A549 (cell line): ENCODE measurements at places on chromosomes 13 and 19. TPM values are rescaled to one million over a fixed set of nuclear protein-coding genes. Genes with fewer than 3 reads are reported as not detected.

The PSG7 gene
- 0.07 TPM in 1 of 3 replicates, not detected in the others for polyA plus RNA-seq

The ICAM5 gene
- 0.77 to 1.5 TPM (median 0.81 TPM) in 3 replicates for polyA plus RNA-seq

The ACER1 gene
- not detected in 3 replicates for polyA plus RNA-seq

The C1QTNF9B gene
- polyA plus RNA-seq, result not detected in 3 replicates

The GPR4 gene
- polyA plus RNA-seq, result 0.03 to 0.12 TPM (median 0.04 TPM) in 3 replicates

The ANGPTL8 gene
- 0.16 TPM in 1 of 3 replicates, not detected in the others for polyA plus RNA-seq

The PRR22 gene
- 2.0 to 2.3 TPM (median 2.2 TPM) in 3 replicates for polyA plus RNA-seq

The FAM216B gene
- not detected in 3 replicates for polyA plus RNA-seq

The CCNE1 gene
- polyA plus RNA-seq, result 25.0 to 26.9 TPM (median 25.2 TPM) in 3 replicates

The KLK4 gene
- polyA plus RNA-seq, result not detected in 3 replicates

The ODAD3 gene
- polyA plus RNA-seq, result 0.99 to 1.2 TPM (median 1.0 TPM) in 3 replicates

The CGB2 gene
- not detected in 3 replicates for polyA plus RNA-seq

The ZNF160 gene
- 8.8 to 9.6 TPM (median 9.1 TPM) in 3 replicates for polyA plus RNA-seq

The YJU2 gene
- polyA plus RNA-seq, result 14.9 to 18.0 TPM (median 16.5 TPM) in 3 replicates

The PSG1 gene
- polyA plus RNA-seq, result 0.28 to 0.41 TPM (median 0.30 TPM) in 3 replicates

The ZNF69 gene
- not detected in 3 replicates for polyA plus RNA-seq

The LAIR1 gene
- polyA plus RNA-seq, result not detected in 3 replicates

The UGGT2 gene
- 9.9 to 10.4 TPM (median 10.3 TPM) in 3 replicates for polyA plus RNA-seq

The LYPD3 gene
- polyA plus RNA-seq, result 0.27 to 0.69 TPM (median 0.33 TPM) in 3 replicates

The ZNF582 gene
- 1.0 to 1.5 TPM (median 1.1 TPM) in 3 replicates for polyA plus RNA-seq

The PRR36 gene
- polyA plus RNA-seq, result 0.22 to 0.35 TPM (median 0.30 TPM) in 3 replicates

The SHISA7 gene
- polyA plus RNA-seq, result 0.01 TPM in 1 of 3 replicates, not detected in the others

The GIPR gene
- 0.96 to 1.6 TPM (median 1.4 TPM) in 3 replicates for polyA plus RNA-seq

The BRSK1 gene
- 5.0 to 6.1 TPM (median 5.4 TPM) in 3 replicates for polyA plus RNA-seq

The SIAH3 gene
- not detected in 3 replicates for polyA plus RNA-seq

The TSSK6 gene
- polyA plus RNA-seq, result 0.89 to 1.4 TPM (median 1.1 TPM) in 3 replicates

The NKG7 gene
- not detected in 3 replicates for polyA plus RNA-seq

The ERCC5 gene
- polyA plus RNA-seq, result 17.3 to 20.5 TPM (median 19.3 TPM) in 3 replicates

The ZNF493 gene
- polyA plus RNA-seq, result 0.08 to 0.37 TPM (median 0.10 TPM) in 3 replicates

The IZUMO2 gene
- polyA plus RNA-seq, result not detected in 3 replicates

The APOE gene
- polyA plus RNA-seq, result 16.2 to 31.9 TPM (median 20.2 TPM) in 3 replicates

The GAPDHS gene
- not detected in 3 replicates for polyA plus RNA-seq

The ELAVL3 gene
- polyA plus RNA-seq, result 0.01 to 0.03 TPM in 2 of 3 replicates, not detected in the other

The SGCG gene
- not detected in 3 replicates for polyA plus RNA-seq

The CGB7 gene
- 0.63 to 0.88 TPM (median 0.79 TPM) in 3 replicates for polyA plus RNA-seq

The ERICH6B gene
- polyA plus RNA-seq, result not detected in 3 replicates

The MAMSTR gene
- polyA plus RNA-seq, result 0.33 to 0.44 TPM (median 0.40 TPM) in 3 replicates

The DLL3 gene
- polyA plus RNA-seq, result 6.7 TPM in 3 replicates

The PSPN gene
- polyA plus RNA-seq, result 0.71 to 0.75 TPM (median 0.71 TPM) in 3 replicates

The EFNA2 gene
- 0.84 to 1.3 TPM (median 1.2 TPM) in 3 replicates for polyA plus RNA-seq

The RXFP2 gene
- not detected in 3 replicates for polyA plus RNA-seq

The CADM4 gene
- polyA plus RNA-seq, result 8.8 to 10.1 TPM (median 9.2 TPM) in 3 replicates

The ZNF71 gene
- polyA plus RNA-seq, result 6.9 to 8.1 TPM (median 7.9 TPM) in 3 replicates

The PEAK3 gene
- polyA plus RNA-seq, result not detected in 3 replicates

The KCNJ14 gene
- polyA plus RNA-seq, result 1.3 to 1.4 TPM (median 1.3 TPM) in 3 replicates

The CD70 gene
- polyA plus RNA-seq, result 25.0 to 43.3 TPM (median 35.7 TPM) in 3 replicates

The GRK1 gene
- polyA plus RNA-seq, result not detected in 3 replicates

The NLRP11 gene
- polyA plus RNA-seq, result 0.03 TPM in 2 of 3 replicates, not detected in the other

The AXL gene
- 45.4 to 69.4 TPM (median 47.8 TPM) in 3 replicates for polyA plus RNA-seq

The EDDM13 gene
- not detected in 3 replicates for polyA plus RNA-seq

The PRTN3 gene
- 0.18 to 0.39 TPM (median 0.24 TPM) in 3 replicates for polyA plus RNA-seq

The EFNB2 gene
- polyA plus RNA-seq, result 1.3 to 1.6 TPM (median 1.3 TPM) in 3 replicates

The SIGLEC12 gene
- not detected in 3 replicates for polyA plus RNA-seq

The ZNF415 gene
- polyA plus RNA-seq, result not detected in 3 replicates

The SLITRK6 gene
- 0.39 to 0.91 TPM (median 0.66 TPM) in 3 replicates for polyA plus RNA-seq

The ZNF473 gene
- 6.2 to 6.9 TPM (median 6.8 TPM) in 3 replicates for polyA plus RNA-seq

The FGF9 gene
- not detected in 3 replicates for polyA plus RNA-seq
